Activated CD4-positive, CD25-positive, alpha-beta regulatory T cell treated with anti-CD3 and anti-CD28 coated beads, Interleukin-2, amount 50 U/mL, for 16 hours (primary cell): ENCODE measurements at places on chromosomes 3 and 15.

- DNase-seq: no peak
These were observed 2.2 kb upstream of the ALPK3 start for GRCh38 chr15:84814916-84815315.

GRCh38 chr15:92098869-92099268, 245.4 kb downstream of the SLCO3A1 start:
- no peak for DNase-seq

- DNase-seq: no peak
These were observed 2.9 kb downstream of the NCEH1 start for GRCh38 chr3:172707967-172708366.

GRCh38 chr3:152051501-152052404, 178.3 kb downstream of the SUCNR1 start:
- no peak for DNase-seq

- no peak for DNase-seq
These were observed 187.5 kb upstream of the HES1 start for GRCh38 chr3:193948459-193948858.

- no peak for DNase-seq
These were observed 2.6 kb downstream of the ZBTB47 start for GRCh38 chr3:42655980-42656679.

DNA sequence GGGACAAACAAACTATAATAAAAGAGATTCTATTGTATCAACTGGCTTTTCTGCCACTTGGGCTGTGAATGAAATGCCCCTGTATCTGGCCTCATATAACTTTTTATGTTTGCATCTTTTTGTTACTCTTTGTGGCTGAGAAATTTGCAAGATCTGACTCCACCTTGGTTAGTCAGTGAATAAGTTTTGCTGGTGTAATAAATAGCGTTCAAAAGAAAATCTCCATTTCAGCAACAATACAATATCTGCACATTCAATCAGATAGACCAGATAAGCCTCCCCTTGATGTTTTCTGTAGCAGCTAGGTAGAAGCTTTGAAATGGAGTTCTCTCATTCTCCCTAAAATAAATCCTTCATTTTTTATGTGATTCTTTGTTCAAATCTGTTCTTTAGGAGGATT, 12.0 kb downstream of the TRAT1 start:
- no peak for DNase-seq

DNA sequence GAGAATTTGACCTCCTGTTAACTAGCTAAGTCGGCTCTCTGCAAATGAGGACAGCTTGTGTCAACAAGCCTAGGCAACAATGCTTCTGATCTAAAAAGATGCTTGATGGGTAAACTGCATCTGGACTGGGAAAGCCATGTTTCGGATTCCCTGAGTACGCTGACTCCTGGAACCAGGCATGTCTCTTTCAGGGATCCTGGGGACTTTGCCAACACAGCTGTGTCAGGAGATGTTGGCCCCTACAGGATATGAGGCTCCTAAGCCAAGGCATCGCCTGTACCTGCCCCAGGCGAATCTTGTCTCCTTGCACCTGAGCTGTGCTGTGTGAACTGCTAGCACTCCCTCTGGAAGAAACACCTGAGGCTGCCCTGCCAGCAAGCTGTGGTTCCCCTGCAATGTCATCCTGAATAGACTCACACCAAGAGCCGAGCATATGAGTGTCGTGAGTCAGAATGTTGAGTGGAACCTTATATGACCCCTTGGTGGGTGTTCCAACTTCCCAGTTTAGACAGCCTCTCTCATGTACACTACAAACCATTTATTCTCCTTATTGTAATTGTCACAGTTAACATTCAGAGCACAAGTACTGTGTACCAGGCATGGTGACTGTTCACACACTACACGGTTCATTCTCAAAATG, 17.0 kb downstream of the EOGT start:
- DNase-seq: no peak

DNA sequence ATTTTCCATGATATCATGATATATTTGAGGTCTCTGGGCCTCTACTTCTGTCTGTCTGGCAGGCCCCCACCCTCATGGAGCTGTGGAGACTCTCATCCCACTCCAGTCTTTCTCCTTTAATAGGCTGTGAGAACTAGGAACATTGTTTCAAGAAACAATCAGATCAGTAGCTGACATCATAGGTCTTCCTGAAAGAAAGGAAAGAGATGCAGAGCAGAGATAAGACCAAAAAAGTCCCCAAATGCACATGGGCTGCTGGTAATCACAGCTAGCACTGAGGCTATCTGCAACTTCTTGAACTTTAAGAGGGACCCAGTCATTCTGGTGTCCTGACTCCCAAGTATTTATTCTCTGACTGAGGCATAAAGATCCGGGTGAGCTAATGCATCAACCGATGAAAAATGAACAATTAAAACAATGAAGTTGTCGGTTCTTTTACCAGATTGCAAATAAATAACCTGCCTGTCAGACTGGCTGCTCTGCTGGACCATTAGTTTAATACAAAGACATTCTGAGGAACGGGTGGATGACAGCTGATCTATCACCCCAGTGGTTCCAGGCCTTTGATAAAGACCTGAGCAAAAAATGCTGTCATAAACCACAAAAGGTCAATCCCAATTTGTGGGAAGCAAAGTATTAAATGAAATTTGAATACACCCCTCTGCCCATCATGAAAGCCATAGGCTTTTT, 780.8 kb upstream of the GOLIM4 start:
- no peak for DNase-seq

DNA sequence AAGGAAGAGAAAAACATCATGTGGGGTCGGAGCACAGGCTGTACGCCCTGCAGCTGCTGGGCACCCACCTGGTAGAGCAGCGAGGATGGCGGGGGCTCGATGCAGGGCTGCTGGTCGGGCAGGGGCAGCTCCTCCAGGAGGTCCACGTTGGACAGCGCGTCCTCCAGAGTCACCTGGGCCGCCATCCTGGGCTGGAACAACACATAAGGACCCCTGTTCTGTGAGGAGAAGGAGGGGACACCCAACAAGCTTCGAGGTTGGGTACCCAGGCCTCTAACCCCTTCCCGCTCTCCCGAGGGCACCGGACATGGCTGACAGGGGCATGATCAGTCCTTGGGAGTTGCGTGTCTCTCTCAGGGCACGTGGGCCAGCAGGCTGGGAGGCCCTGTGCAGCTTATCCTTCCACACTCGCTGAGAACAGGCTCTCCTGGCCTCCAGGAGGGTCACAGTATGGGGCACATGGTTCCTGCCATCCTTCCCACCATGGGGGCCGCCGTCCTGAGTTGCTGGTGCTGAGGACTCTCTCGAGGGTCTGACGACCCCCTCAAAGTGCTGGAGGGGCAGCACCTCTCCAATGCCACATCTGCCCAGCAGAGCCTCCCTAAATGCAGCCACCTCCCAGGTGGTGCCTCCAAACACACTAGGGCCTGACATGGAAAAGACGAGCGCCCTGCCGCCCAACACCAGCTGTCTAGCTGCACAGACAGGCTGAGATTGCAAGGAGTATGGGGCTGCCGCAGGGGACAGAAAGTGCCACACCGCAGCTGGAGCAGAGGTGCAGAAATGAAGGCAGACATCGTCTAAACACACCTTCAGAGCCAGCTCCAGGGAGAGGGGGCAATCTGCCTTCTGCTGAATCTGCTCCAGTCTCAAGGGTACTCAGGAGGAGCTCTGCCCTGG, 32.8 kb downstream of the CYFIP1 start:
- DNase-seq: no peak

DNA sequence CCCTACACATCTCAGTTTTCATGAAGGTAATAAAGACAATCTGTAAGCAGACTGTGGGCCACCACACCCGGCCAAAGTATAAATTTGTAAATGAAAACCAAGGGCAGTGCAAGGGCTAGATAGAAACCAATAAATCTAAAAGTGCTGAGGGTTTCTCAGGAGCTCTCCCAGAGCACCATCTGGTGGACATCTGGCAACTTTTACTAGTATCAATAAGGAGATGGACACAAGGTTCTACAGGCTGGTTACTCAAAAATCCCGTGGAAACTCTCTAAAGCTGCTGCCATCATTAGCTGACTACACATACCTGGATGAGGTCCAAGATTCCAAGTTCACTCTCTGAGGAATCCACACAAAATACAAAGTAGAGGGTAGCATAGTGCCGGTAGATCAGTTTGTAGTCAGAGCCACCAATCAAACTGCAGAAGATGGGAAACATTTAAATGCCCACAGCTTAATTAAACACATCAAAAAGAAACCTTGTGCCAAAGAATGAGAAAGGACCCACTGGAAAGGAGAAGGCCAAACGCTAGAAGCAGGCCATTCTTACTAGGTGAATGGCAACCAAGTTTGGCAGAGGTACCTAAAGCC, 5.5 kb downstream of the AP3S2 start:
- DNase-seq: no peak

GRCh38 chr3:24387000-24387399, 107.7 kb downstream of the THRB start:
- no peak for DNase-seq

- DNase-seq: no peak
These were observed 1.2 kb upstream of the RYK start for GRCh38 chr3:134251731-134252391.

- peak; percentile 4 for DNase-seq
These were observed 71.5 kb downstream of the SSR3 start for GRCh38 chr3:156483426-156483825.

GRCh38 chr3:24211381-24211780, 266.3 kb downstream of the NR1D2 start:
- DNase-seq: no peak

GRCh38 chr3:17605032-17605431, 137.4 kb downstream of the TBC1D5 start:
- no peak for DNase-seq

- no peak for DNase-seq
These were observed 193.9 kb upstream of the UBE2E1 start for GRCh38 chr3:23611737-23612295.

- DNase-seq: no peak
These were observed 113.0 kb downstream of the NLGN1 start for GRCh38 chr3:173510565-173510964.

DNA sequence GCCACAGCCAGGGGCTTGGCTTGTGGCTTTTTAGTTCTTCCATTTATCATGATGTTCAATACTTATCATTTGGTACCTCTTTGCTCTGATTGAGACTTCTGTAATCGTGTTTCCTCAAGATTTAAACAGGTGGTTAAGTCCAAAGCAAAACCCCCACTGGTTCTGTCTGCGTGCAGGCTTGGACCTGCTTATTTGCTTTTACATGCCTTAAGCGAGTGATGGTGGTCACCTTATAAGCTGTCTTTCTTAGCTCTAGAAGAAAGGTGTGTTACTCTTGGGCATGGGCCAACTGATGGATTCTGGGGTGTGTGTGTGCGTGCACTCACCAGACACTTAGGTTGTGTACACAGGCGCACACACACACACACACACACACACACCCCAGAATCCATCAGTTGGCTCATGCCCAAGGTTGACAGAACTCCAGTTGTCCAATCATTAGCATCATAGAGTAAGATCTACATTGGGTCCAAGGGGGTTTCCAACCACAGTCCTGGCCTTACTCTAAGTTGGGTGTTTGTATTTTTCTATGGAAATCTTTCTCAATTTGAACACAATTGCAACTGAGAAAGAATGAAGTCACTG, 1.2 kb downstream of the MYZAP start:
- no peak for DNase-seq

DNA sequence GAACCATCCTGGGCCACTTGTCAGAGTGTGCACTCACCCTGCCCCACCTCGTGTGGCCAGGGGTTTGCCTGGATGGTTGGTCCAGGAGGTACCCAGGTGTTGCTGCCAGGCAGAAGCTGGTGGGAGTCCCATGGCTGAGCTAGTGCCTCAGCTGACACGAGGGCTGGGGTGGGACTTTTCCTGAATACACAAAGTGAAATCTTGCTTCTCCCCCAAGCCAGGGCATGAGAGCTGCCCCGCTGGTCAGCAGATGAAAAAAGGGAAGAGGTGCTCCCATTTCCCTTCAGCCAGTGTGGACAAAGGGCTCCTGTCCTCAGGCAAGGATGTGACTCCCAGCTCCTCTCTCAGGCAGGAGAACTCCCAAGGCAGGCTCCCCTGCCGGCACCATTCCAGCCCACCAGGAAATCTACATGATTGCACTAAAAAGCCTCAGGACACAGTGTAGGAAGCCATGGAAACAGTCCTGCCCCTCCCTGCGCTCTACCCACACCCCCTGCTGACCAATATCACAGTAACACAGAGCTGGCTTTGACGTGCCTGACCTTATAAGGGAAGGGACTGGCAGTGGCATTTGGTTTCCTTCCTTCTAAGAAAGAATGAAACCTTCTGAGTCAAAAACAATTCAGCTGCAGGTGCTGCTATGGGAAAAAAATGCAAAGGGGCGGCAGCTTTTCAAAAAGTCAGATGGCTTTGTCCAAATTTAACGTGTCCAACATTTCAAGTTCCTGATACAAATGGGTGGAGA, 33.9 kb downstream of the MYO5C start:
- DNase-seq: peak; percentile 24

- DNase-seq: no peak
These were observed 13.9 kb downstream of the NLGN1 start for GRCh38 chr3:173411375-173411973.

DNA sequence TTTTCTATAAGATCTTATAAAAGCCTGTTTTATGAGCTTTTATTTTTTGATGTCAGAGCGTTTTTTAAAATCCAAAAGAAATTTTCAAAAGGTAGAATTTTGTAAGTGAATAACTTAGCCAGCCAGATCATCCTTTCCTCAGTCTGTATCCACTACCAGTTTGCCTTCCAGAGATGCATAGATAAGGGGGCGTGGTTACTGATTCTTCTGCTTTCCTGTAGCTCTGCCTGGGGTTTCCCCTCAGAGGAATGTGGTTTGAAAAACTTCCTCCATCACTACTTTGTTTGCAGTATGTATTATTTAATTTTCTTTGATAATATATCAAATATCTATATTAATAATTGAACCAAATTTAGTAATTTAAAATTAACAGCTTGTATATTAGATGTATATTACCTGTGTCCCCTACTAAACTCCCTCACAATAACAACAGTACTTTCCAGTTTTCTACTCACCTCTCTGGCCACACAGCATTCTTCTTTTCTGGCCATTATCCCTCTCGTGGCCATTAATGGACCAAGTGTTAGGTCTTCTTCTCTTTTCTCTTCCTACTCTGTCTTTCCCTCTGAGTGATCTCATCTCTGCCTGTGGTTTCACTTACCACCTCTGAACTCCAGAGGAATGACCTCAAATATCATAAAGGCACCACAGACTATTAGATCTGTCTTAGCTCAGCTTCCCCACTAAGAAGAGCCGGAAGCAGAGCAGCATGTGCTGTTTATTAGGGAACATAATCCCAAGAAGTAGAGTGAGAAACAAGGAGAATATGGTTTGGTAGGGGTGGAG, 239.7 kb downstream of the UBE2E2 start:
- no peak for DNase-seq

GRCh38 chr3:40661284-40661683, 136.5 kb downstream of the ZNF621 start:
- no peak for DNase-seq

GRCh38 chr3:106347350-106347749, 478.5 kb upstream of the CBLB start:
- DNase-seq: no peak

- no peak for DNase-seq
These were observed 60.2 kb downstream of the TMEM39A start for GRCh38 chr3:119403201-119403600.

DNA sequence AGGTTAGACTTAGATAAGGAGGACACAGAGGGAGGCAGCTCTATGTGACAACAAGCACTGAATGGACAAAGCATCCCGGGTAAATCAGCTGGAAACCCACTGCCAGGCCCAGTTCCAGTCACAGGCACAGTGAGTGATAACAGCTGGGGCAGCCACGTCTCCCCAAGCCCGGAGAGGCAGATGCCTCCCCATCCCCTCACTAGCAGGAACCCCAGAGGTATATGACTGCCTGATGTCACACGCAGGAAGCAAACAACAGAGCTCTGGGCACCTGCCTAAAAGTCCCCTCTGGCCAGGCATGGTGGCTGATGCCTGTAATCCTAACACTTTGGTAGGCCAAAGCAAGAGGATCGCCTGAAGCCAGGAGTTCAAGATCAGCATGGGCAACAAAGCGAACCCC, 18.2 kb downstream of the C15orf62 start:
- no peak for DNase-seq
